ENCODE measurements at places on chromosomes 16 and 17.

- no peak for DNase-seq
Measured at GRCh38 chr17:67400193-67400592, 23.1 kb downstream of the PITPNC1 start.

DNA sequence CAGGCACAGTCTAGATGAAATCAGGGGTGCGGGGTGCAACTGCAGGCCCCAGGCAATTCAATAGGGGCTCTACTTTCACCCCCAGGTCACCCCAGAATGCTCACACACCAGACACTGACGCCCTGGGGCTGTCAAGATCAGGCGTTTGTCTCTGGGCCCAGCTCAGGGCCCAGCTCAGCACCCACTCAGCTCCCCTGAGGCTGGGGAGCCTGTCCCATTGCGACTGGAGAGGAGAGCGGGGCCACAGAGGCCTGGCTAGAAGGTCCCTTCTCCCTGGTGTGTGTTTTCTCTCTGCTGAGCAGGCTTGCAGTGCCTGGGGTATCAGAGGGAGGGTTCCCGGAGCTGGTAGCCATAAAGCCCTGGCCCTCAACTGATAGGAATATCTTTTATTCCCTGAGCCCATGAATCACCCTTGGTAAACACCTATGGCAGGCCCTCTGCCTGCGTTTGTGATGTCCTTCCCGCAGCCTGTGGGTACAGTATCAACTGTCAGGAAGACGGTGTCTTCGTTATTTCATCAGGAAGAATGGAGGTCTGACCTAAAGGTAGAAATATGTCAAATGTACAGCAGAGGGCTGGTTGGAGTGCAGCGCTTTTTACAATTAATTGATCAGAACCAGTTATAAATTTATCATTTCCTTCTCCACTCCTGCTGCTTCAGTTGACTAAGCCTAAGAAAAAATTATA is 1.6 kb downstream of the HBA1 start:
- DNase-seq, result no peak

GRCh38 chr16:86862595-86863280 is 284.4 kb downstream of the FOXL1 start:
- no peak for DNase-seq

DNA sequence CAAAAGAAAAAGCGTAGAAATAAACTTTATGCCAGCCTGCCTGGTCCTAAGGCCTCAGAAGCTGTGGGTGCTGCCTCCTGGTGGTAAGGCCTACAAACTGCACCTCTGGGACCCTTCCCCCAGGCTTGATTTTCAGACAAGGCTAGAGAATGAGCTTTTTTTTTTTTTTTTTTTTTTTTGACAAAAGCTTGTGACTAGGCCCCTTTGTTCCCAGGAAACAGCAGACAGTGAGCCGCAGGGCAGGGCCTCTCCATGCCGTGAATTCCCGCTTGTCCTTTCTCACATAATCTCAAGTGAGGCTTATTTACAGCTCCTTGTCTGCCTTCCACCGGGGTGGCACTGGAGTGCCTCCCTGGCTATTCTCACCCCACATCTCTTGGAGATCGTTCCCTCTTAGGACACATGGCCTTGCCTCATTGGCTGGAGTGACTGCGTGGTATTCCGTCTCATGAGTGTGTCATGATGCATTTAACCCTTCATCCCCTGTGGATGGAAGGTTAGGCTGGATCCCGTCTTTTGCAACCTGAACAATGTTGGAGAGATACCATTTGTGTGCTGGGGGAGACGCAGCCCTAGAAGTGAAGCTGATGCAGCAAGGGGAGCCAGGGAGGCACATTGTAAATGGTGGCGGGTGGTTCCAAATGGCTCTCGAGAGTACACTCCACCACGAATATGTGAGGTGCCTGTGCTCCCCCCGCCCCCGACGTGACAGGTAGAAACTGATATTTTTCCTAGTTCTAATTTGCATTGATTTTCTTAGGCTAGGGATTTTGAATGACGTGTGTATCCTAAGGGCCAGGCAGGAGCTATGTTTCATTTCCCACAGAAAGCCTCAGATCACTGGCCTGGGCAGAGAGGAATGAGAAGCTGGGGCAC is 49.6 kb downstream of the USP22 start:
- DNase-seq, result peak; percentile 66

DNA sequence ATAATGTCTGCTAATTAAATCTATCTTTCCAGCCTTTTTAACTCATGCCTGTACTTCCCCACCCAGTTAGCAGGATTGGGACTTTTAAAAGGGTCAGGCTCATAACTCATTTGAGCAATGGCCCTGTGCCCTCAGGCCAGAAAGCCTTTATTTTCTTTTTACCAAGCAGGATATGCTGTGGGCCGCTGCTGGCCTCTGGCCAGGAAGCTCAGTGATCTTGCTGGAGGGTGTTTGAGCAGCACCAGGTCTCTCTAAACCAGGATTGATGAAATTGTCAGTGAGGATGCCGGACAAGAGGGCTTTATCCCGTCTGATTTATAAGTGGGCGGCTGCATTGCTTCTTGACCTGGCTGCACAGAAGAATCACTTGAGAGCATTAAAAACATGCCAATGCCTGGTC is 187.8 kb downstream of the RAB11FIP4 start:
- peak; percentile 53 for DNase-seq

- peak; percentile 30 for DNase-seq
Measured at GRCh38 chr16:89201439-89202377, 1.4 kb upstream of the SLC22A31 start.

GRCh38 chr17:67837965-67838364 is 12.7 kb downstream of the BPTF start:
- DNase-seq, result no peak

DNA sequence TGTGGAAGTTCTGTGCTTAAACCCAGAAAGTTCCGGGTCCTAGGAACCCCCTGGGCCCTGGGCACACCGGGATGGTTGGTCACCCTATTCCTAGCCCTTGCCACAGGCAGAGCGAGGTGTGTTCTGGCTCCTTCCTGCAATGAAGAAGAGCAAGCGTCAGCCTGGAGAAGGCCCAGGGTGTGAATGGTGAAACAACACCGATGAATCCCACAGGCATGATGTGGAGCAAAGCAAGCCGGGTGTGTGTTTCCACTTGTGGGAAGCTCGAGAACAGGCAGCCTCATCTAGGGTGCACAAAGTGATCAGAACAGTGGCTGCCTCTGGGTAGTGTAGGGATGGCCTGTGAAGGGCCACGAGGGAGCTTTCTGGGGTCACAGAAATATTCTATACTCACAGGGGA is 13.8 kb downstream of the KCNG4 start:
- no peak for DNase-seq

- no peak for DNase-seq
Measured at GRCh38 chr17:57485916-57486881, 229.9 kb downstream of the MSI2 start.

GRCh38 chr17:36485805-36486203 is 677 bp upstream of the ZNHIT3 start:
- no peak for DNase-seq

GRCh38 chr17:68682903-68683302 is 81.7 kb upstream of the FAM20A start:
- no peak for DNase-seq

DNA sequence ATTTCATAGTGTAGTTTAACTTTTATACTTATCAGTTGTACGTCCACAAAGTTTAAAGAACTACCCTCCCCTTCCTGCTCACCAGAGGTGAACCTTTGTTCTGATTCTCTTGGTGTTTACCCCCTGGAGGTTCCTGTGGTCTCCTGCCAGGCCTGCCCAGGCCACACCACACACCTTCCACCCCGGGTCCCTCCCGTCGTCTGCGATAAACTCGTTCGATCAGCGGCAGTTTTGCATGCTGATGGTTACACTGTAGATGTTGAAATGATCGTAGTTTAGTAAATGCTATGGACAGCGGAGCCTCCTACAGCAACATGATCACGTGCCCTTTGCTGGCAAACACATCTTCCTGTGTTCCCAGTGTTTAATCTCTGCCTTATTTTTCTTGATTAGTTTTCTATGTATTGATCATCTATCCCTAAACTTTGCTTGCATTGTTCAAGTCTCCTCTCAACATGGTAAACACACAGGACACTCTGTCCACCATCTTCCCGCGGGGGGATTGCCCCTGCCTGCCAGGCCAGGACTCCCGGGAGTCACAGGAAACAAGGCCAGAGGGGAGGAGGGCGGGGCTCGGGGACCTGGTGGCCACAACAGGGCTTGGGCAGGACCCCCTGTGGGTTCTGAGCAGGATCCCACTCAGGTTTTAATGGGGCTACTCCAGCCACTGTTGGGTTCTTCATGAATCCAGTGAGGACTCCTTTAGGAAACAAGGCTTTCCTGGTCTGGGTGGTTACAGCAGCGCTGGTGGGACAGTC is 2.8 kb upstream of the ACSF3 start:
- DNase-seq, result no peak

GRCh38 chr16:31754998-31755615 is 118.5 kb upstream of the ZNF267 start:
- DNase-seq, result no peak

- peak; percentile 53 for DNase-seq
Measured at GRCh38 chr17:32936894-32937500, 9.0 kb downstream of the TMEM98 start.

DNA sequence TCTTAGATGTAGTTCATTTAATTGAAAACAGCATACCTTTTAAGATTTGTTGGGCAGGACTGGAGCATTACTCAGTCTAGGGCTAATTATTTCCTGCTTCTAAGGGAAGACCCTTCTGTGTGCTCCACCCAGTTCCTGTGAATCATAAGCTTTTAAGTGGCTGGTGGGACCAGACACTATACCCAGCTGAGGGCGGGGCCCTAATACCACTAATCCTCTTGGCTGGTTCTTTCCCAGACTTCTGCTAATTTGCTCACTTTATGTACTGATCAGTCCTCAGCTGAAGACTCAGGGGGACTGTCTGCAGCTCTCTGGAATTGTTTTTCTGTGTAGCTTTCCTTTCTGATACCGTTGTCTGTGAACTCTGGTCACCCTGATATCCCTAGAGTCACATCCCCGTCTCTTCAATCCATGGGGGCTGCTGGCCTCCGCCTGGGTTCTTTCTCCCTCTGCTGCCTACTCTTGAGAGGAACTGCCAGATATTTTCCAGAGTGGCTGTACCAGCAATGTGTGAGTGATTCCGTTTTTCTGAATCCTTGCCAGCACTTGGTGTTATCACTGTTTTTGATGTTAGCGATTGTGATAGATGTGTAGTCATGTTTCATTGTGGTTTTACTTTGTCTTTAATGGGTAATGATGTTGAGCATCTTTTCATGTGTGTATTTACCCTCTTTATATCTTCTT is 35.1 kb downstream of the MFSD11 start:
- DNase-seq, result peak; percentile 36

GRCh38 chr17:22266231-22266630 is 573.9 kb downstream of the KCNJ18 start:
- DNase-seq, result no peak

- peak; percentile 99 for DNase-seq
Measured at GRCh38 chr16:24645739-24646645, 83.5 kb upstream of the TNRC6A start.
